Stimulated activated CD4-positive, alpha-beta T cell treated with anti-CD3 and anti-CD28 coated beads, Interleukin-4, amount 100 ng/mL, for 48 hours (primary cell): ENCODE measurements at places on chromosomes 3 and 15.

- DNase-seq: no peak
These were observed 24.1 kb upstream of the CAPN7 start for GRCh38 chr3:15181963-15182362.

DNA sequence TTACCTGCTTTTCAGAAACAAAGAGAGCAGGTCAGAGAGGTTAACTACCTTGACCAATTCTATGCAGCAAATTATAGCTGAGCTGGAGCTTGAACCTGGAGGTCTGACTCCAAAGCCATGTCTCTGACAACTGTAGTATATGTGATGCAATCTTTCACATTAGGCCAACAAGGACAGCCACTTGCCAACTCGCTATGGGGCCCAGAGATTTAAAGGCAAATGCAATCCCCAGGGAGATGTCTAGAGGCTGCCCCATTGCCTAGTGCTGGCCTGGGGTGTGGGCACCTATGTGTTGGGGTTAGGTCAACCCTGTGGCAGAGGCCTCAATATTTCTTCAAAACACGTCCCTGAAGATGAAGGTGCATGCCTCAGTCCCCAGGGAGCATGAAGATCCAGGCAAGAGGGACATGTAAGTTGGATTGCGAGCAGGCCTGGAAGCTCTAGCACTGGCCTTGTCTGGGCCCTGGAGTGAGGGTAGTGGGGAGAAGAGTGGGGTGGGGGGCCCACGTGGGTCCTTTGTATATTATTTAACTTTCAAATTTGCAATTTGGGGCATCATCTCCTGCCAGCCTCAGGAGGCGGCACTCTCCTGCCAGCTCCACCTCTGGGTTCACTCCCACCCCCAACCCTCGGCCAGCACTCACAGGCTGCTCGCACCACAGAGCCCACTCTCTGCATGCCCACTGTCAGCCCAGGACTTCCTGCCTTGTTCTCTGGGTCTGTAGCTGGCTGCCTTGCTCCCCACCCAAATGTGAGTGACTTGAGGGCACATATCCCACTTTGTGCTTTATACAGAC is 64.3 kb downstream of the SLC12A8 start:
- no peak for DNase-seq

DNA sequence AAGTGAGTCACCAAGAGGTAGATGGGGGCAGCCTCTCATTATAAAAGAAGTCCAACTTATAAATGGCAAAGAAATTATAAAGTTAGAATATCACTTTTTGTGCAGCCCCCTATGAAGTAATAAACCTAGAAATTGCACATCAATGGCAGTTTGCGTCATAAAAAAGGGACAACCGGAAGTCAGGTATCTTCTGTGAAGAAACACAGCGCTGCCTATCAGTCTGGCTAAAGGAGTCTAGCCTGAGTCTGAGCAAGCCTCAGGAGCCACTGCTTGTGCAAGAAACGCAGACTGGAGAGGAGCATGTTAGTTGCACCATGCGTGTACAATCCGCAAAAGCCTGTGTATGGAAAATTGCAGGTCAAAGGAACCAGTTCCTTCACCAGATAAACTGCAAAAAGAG is 178.4 kb downstream of the ARRDC4 start:
- DNase-seq: no peak

DNA sequence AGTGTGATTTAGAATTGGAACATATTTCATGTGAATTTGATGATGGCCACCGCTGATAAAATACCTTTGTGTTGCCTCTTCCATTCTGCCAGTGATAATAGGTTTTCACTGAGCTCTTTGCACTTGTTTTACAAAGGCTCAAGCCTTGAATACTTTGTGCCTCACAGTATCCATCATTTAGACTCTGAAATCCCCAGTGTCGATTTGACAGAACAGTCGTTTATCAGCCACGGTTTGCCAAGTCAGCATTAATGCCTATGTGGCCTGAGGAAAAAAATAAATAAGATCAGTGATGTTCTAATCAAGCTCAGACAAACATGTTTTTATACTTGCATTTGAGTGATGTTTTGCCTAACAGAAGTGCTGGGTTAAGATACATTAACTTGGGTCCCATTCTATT is 399.1 kb downstream of the RBMS3 start:
- no peak for DNase-seq

DNA sequence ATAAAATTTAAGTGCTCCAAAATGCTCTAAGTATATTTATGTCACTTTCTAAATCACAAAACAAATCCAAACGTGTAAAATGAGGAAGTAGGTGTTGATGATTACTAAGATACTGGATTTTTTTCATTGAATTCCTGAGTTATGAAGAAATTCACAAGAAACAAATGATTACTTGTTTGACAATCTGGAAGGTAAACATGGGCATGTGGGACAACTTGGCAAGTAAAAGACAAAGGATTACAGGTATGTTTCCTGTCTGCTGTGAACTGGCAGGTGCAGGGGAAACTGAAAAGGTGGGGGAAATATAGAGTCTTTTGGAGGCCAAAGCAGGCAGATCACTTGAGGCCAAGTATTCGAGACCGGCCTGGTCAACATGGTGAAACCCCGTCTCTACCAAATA is 252.7 kb upstream of the AZI2 start:
- DNase-seq: no peak

- no peak for DNase-seq
These were observed 921.1 kb downstream of the FHIT start for GRCh38 chr3:60330107-60330506.

DNA sequence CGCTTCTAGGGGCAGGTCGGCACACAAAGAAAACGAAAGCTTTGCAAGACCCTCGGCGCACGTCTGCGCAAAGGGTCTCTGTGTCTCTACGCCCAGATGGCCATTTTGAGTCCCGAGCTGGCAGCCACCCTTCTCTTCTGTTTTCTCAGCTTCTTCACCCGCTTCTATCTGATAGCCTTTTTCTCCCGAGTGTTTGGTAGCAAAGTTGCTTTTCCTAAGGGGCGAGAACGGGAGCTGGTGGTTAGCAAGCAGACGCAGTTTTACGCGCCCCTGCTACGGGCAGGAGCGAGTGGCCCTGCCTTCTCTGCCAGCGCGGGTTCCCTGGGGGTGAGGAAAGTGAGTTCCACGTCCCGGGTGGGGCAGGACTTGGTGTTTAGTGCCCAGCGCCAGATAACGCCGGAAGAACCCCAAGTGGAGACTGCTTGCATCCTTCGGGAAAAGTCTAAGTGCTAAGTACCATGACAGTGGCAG is 2.9 kb upstream of the MKRN2 start:
- peak; percentile 4 for DNase-seq
